Fibroblast of skin of right biceps (primary cell): ENCODE measurements at places on chromosomes 6 and 20.

DNA sequence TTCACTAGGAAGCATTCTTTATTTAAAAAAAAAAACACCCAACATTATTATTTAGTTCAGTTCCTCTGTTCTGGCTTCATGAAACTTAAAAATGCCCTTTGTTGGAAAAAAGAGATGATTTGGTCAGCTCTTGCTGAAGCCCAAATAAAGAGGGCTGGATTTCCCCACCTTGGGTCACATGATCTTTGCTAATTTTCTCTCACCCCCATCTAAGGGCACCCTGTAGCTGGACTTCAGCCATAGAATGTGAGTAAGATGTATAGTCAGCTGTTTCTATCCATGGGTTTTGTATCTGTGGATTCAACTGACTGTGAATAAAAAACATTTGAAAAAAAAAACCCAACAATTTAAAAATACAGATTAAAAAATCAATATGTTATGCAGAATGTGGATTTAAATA, 213.9 kb upstream of the SULF2 start:
- peak; percentile 65 for DNase-seq

- DNase-seq = peak; percentile 77
Observed at GRCh38 chr6:2478200-2478599, 232.8 kb upstream of the GMDS start.

DNA sequence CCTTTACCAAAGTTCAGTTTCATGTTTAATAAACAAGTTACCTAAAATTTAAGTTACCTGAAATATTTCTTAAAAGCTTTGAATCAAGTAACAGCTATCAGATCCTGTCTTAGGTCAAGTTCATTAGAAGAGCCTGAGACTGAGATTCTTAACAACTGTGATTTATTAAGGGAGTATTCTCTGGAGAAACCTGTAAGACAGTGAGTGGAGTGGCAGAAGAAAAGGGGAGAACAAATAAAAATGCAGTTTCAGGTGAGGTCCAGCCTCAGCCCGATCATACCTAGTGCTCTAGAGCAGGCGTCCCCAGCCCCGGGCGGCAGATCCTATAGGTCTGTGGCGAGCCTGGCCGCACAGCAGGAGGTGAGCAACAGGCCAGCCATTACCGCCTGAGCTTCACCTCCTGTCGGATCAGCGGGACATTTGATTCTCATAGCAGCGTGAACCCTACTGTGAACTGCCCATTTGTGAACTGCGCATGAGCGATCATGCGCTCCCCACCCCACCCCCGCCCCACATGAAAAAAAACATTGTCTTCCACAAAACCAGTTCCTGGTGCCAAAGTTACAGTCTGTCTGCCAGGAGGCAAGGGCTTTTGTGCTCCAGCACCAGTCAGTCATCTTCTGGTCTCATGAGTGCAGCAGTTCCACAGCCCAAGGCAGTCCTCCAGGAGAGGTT, 59.2 kb upstream of the ADGRB3 start:
- no peak for DNase-seq

DNA sequence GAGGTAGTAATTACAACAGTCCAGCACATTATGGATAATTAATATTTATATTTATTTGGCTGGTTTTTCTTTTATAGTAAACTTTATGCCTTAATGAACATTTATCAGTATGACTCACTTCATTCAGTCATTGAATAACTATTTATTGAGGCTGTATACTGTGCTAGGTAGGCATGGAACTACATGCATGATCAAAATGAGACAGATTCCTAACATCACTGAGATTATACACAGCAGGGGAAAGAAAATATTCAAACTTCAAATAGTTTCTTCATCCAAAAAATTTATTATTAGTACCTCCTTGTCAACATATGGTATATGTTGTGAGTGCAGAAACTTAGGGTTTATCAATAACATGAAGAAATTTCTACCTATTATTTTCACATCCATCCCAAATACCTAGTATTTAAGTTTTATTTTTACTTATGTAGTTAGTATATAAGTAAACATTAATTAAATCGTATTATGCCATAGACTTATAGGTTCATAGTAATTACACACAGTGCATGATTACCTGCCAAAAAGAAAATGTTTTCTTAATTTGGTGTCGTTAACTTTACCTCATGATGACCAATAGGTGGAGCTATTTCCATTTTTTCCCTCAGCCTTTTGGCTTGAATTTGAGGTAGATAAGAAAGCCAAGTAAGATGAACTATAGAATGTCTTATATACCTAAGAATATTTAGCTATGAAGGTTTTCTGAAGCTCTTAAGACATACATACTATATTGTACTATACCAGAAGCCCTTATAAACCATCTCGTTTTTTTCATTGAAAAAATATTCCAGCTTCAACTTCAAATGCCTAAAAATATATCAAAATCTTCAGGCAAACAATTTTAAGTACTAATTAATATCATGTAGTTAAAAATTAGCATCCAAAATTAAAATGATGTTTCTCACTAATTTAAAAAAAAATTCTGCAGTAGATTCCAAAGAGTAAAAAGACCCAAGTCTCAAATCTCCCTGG, 12.5 kb upstream of the TMEM30A start:
- DNase-seq = peak; percentile 71

DNA sequence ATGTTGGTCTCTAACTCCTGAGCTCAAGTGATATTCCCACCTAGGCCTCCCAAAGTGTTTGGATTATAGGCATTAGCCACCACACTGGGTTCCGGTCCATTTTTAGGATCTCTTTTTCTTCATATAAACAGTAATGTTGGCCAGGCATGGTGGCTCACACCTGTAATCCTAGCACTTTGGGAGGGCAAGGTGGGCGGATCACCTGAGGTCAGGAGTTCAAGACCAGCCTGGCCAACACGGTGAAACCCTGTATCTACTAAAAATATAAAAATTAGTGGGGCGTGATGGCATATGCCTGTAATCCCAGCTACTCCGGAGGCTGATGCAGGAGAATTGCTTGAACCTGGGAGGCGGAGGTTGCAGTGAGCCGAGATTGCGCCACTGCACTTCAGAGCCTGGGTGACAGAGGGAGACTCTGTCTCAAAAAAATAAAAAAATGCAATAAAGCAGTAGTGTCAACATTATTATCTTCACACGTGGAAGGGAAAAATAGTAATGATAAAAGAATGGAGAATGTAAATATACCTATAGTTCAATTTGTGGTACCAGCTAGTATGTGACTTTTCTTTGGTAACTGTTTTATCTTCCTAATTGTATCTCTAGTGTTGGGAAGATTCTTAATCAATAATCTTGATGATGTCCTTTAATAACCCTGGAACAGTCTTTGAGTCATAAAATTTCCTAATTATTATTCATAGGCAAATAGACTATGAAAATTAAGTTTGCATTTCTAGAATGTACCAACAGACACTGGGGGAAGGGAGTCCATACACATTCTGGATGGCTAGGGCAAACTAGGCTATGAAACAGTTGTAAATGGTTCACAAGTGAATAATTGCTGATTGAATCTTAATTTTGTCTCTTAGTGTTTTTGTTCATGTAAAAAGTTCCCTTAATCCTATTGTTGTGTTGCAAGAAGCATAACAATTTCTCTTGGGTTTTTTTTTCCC, 3.6 kb downstream of the PARD6B start:
- no peak for DNase-seq
